ENCODE measurements at places on chromosomes 7 and 10. TPM values are rescaled to one million over a fixed set of nuclear protein-coding genes. Genes with fewer than 3 reads are reported as not detected.

Gene PIK3AP1
- 0.43 TPM for total RNA-seq

Gene PNLIPRP3
- not detected for total RNA-seq

Gene CCDC201
- total RNA-seq: not detected

Gene GPR26
- not detected for total RNA-seq

Gene C7orf57
- total RNA-seq: 0.26 TPM

Gene ANXA8
- total RNA-seq: 0.68 TPM
